ENCODE measurements at places on chromosomes 2 and 18. TPM values are rescaled to one million over a fixed set of nuclear protein-coding genes. Genes with fewer than 3 reads are reported as not detected.

- no peak for DNase-seq
- peaks cover 4% of the 10 kb centered on the region for H3K36me3 ChIP-seq
- no peak overlapping the region for H3K4me3 ChIP-seq
Measured at GRCh38 chr18:62862466-62862865, 147.1 kb downstream of the PHLPP1 start.

- H3K27ac ChIP-seq: no peak overlapping the region
- no peaks in the 10 kb centered on the region for H3K4me1 ChIP-seq
- H3K27me3 ChIP-seq: no peaks in the 10 kb centered on the region
Measured at GRCh38 chr2:119691651-119692245, 12.7 kb downstream of the TMEM177 start.

DNA sequence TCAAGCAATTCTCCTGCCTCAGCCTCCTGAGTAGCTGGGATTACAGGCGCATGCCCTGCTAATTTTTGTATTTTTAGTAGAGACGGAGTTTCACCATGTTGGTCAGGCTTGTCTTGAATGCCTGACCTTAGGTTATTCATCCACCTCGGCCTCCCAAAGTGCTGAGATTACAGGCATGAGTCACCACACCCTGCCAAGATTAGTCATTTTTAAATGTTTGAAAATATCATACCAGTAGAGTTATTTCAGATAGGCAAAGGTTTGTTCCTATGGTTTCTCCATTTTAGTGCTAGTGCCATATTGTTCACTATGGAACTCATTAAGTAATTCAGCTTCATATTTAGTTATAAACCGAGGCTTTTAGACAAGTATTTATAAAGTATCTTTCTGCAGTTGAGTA, 52.3 kb downstream of the HIBCH start:
- no peaks in the 10 kb centered on the region for H3K4me1 ChIP-seq
- H3K36me3 ChIP-seq: peaks cover 32% of the 10 kb centered on the region
- H3K4me3 ChIP-seq: no peak overlapping the region
- H3K27ac ChIP-seq: no peak overlapping the region
- no peaks in the 10 kb centered on the region for H3K27me3 ChIP-seq
- no peak for DNase-seq

GRCh38 chr2:223439786-223440185, 162.4 kb downstream of the SCG2 start:
- H3K36me3 ChIP-seq: no peaks in the 10 kb centered on the region
- no peak overlapping the region for H3K4me3 ChIP-seq
- DNase-seq: no peak
- no peaks in the 10 kb centered on the region for H3K4me1 ChIP-seq

CXCR2 gene
- not detected for total RNA-seq

DNA sequence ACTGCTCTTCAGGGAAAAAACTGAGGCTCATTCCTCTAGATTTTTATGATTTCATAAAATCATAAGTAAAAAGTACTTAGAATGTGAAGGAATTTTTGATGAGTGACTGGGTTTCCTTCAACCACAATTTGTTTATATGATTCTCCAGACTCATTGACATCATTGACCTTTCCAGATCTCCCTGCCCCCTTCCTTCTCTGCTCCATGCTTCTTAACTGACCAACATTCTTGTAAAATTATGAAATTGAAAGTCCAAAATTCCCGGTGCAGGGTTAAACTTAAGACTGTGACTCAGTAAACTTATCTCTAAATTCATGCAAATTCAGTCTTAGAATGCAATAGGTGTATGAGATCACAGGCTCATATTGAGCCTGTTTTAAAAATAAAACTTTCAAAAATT, 648.9 kb downstream of the TDRD15 start:
- DNase-seq: no peak
- no peak overlapping the region for H3K27ac ChIP-seq
- H3K4me3 ChIP-seq: no peak overlapping the region
- H3K36me3 ChIP-seq: no peaks in the 10 kb centered on the region
- H3K4me1 ChIP-seq: no peaks in the 10 kb centered on the region

GRCh38 chr2:60334610-60335009, 218.8 kb downstream of the BCL11A start:
- H3K4me1 ChIP-seq: peaks cover 68% of the 10 kb centered on the region
- DNase-seq: no peak
- peak overlapping the region; percentile 59 for H3K27ac ChIP-seq
- peaks cover 3% of the 10 kb centered on the region for H3K36me3 ChIP-seq
- H3K27me3 ChIP-seq: no peaks in the 10 kb centered on the region
- no peak overlapping the region for H3K4me3 ChIP-seq

GRCh38 chr2:177893880-177894279, 178.7 kb downstream of the PDE11A start:
- no peak for DNase-seq
- no peaks in the 10 kb centered on the region for H3K36me3 ChIP-seq
- H3K4me1 ChIP-seq: no peaks in the 10 kb centered on the region
- no peak overlapping the region for H3K27ac ChIP-seq
- H3K4me3 ChIP-seq: no peak overlapping the region
- H3K27me3 ChIP-seq: peaks cover 5% of the 10 kb centered on the region

OLA1 gene
- total RNA-seq: 74.4 TPM

DNA sequence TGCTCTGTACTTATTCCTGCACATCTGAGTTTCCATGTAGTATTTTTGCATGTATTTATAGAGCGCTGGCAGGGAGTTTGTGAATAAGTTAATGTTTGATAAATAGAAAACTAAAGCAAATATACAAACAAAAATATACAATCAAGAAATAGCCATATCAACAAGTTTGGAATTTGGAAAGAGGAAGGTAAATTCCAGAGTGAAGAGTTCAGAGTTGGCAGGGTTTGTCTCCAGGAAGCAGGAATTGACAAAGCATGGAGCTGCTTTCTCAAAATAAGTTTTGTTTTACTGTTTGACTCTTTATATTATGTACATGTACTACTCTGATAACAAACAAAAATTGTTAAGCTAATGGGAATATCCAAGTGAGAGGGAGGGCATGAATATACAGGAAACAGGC, 80.3 kb downstream of the SPOPL start:
- DNase-seq: no peak

GRCh38 chr2:172244419-172245130, 141.9 kb upstream of the DLX2 start:
- H3K4me3 ChIP-seq: no peak overlapping the region
- H3K27ac ChIP-seq: no peak overlapping the region
- peaks cover 10% of the 10 kb centered on the region for H3K27me3 ChIP-seq

NEB gene
- total RNA-seq: 1.2 TPM

CCL20 gene
- total RNA-seq: not detected

DNA sequence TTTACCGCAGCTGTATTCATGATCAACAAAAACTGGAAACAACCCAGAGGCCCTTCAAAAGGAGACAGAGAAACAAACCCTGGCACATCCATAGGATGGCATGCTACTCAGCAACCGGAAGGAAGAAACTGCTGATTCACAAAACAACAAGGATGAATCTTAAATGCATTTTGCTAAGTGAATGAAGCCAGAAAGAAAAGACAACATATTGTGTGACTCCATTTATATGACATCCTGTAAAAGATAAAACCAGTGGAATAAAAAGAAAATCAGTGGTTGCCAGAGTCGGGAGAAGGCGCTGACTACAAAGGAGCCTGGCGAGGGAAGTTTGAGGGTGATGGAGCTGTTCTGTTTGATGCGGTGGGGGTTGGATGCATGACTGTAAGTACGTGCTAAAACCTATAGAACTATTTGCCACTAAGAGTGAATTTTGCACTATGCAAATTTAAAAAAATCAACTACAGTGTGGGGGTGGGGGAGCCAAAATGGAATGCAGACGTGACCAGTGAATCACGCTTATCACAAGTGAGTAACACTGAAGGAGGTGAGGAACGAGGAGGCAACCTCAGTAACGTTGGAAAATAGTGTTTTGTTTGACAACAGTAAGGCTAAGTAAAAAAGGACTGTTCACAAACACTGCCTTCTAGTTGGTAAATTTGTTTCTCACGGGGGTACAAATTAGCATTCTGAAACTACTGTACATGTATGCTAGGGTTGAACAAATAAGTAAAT, 108.9 kb downstream of the INHBB start:
- H3K4me1 ChIP-seq: no peaks in the 10 kb centered on the region
- H3K27ac ChIP-seq: no peak overlapping the region
- no peaks in the 10 kb centered on the region for H3K36me3 ChIP-seq
- H3K4me3 ChIP-seq: no peak overlapping the region

DNA sequence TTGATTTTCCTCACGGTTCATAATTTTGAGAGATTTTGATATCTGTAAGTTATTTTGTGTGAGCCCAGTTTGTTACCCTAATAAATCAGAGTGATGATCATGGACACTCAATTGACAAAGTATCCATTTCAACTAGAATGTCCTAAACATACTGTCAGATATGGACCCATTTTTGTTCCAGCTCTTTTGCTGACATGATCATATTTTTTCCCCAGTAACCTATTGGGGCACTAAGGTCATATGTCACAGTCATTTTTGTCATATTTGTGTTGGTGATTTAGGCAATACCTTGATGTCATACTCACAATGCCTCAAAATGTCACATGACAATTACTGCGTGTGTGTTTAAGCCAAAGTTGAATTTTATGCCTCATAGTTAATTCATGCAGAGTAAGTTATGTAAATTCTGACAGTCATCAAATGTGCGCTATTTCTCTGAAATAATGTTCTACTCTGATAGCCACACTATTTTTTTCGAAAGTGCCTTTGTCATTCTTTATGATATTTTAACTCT, 218.7 kb downstream of the ARHGAP15 start:
- no peak overlapping the region for H3K4me3 ChIP-seq
- no peak for DNase-seq
- H3K27ac ChIP-seq: no peak overlapping the region
- H3K4me1 ChIP-seq: no peaks in the 10 kb centered on the region
- no peaks in the 10 kb centered on the region for H3K27me3 ChIP-seq

TMEM37 gene
- total RNA-seq: 0.37 TPM

DNA sequence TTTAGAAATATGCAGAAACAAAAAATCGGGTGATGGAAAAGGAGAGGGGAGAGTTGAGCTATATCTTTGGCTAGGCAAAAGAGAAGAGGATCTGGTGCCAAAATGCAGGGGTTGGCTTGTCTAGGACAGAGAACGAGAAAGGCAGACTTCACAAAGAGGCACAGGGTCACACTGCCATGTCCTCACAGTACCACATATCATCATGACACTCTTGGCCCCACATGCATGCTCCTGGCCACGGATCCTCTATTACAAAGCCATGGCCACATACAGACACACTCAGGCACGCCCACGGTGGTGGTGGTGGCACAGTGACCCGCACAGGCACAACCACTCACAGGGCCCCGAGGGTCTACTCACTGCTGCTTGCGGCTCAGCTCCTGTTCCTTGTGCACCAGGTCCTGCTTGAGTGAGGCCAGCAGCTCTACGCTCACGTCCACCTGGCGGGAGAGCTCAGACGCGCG, 15.9 kb downstream of the FBXO41 start:
- no peak for DNase-seq
- H3K27ac ChIP-seq: no peak overlapping the region
- H3K4me3 ChIP-seq: peak overlapping the region; percentile 2
- H3K36me3 ChIP-seq: peaks cover 20% of the 10 kb centered on the region

MROH2A gene
- not detected for total RNA-seq

GRCh38 chr2:241149925-241150659, at the start of gene PPP1R7:
Gene PPP1R7 (plus strand): TSS chr2:241150467. CDS start chr2:241150496, 29 bp downstream.
- H3K4me1 ChIP-seq: peaks cover 26% of the 10 kb centered on the region
- no peaks in the 10 kb centered on the region for H3K27me3 ChIP-seq
- H3K27ac ChIP-seq: peak within 1 kb of the TSS; percentile 95
- peak within 1 kb of the TSS; percentile 100 for H3K4me3 ChIP-seq

GRCh38 chr2:192604295-192604694, 409.6 kb upstream of the TMEFF2 start:
- no peak for DNase-seq
- H3K4me1 ChIP-seq: no peaks in the 10 kb centered on the region
- H3K27me3 ChIP-seq: no peaks in the 10 kb centered on the region
- H3K36me3 ChIP-seq: no peaks in the 10 kb centered on the region

- peaks cover 29% of the 10 kb centered on the region for H3K36me3 ChIP-seq
- no peak overlapping the region for H3K27ac ChIP-seq
- DNase-seq: no peak
- H3K27me3 ChIP-seq: no peaks in the 10 kb centered on the region
- H3K4me3 ChIP-seq: no peak overlapping the region
- peaks cover 37% of the 10 kb centered on the region for H3K4me1 ChIP-seq
Measured at GRCh38 chr18:79515331-79515730, 119.6 kb downstream of the NFATC1 start.

DNA sequence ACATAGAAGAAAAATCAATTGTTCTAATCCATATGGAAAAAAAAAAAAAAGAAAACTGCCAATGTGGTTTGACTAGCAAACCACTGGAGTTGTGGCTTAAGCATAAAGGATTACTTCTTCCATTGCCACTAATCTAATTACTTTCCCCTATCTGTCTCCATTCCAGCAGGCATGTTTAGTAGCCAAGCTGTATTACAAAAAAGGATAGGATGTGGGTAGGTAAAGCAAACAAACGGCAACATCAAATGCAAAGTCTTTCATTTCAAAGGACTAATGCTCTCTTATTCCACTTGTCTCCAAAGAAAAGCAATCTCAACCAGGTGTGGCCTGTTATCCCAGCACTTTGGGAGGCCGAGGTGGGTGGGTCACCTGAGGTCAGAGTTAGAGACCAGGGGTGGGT, 36.5 kb downstream of the SLC8A1 start:
- H3K27me3 ChIP-seq: no peaks in the 10 kb centered on the region
- H3K4me3 ChIP-seq: no peak overlapping the region
- no peak overlapping the region for H3K27ac ChIP-seq
- DNase-seq: no peak

PAX8 gene
- total RNA-seq: 0.39 TPM

CIB4 gene
- total RNA-seq: not detected

LYPD6B gene
- total RNA-seq: 1.4 TPM

- H3K27ac ChIP-seq: peak overlapping the region; percentile 30
- DNase-seq: no peak
- peaks cover 11% of the 10 kb centered on the region for H3K27me3 ChIP-seq
Measured at GRCh38 chr2:71082402-71083252, 14.2 kb downstream of the NAGK start.

DOK1 gene
- total RNA-seq: 33.8 TPM

DNA sequence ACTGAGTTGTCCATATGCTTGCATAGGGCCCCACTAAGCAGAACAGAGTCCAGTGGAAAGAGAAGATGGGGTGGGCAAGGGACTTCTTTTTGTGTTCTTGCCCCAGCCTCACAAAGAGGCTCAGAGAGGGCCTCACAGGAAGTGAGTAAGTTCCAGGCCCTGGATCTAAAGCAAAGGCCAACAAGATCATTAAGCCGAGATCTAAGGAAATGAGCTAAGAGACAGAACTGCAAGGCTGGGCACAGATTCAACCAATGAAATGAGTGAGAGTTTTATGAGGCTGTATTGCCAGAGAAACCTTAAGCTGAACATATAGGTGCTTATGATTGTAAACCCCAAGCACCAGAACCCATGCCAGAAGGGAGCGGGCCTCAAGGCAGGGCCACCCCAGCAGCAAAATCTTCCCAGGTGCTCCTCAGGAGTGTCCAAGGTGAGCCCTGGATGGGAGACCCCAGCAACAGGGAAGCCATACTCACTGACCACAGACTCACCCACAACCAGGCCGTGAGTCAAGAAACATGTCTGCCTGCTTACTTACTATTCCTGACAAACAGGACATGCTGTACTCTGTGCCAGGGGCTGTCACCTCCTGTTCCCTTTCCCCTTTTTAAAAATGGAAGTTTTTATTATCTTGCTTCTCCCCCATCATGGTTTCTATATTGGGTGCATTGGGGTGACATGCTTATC, 40.2 kb downstream of the SLC14A1 start:
- no peak overlapping the region for H3K4me3 ChIP-seq
- peaks cover 10% of the 10 kb centered on the region for H3K27me3 ChIP-seq
- DNase-seq: no peak
- H3K4me1 ChIP-seq: no peaks in the 10 kb centered on the region
- H3K36me3 ChIP-seq: no peaks in the 10 kb centered on the region

- DNase-seq: no peak
- H3K4me1 ChIP-seq: no peaks in the 10 kb centered on the region
- no peak overlapping the region for H3K27ac ChIP-seq
- no peaks in the 10 kb centered on the region for H3K27me3 ChIP-seq
- H3K4me3 ChIP-seq: no peak overlapping the region
Measured at GRCh38 chr18:55014095-55014494, 54.8 kb upstream of the CCDC68 start.

FOSL2 gene
- 3.8 TPM for total RNA-seq

All from activated B cell treated with CpG ODN at 0.5 μM for 24 hours (primary cell).